ENCODE measurements at places on chromosomes 7 and 10. TPM values are rescaled to one million over a fixed set of nuclear protein-coding genes. Genes with fewer than 3 reads are reported as not detected.

Gene BHLHA15
- not detected for polyA plus RNA-seq

Gene AS3MT
- 19.5 TPM for polyA plus RNA-seq

Gene ATRNL1
- polyA plus RNA-seq, result 26.8 TPM

Gene NSMCE4A
- polyA plus RNA-seq, result 78.4 TPM

Gene AKR1C4
- not detected for polyA plus RNA-seq
